ENCODE measurements at places on chromosomes 12 and 14. TPM values are rescaled to one million over a fixed set of nuclear protein-coding genes. Genes with fewer than 3 reads are reported as not detected.

VCPKMT gene
- total RNA-seq = 3.0 TPM

COCH gene
- total RNA-seq = 1.8 TPM

TMEM52B gene
- not detected for total RNA-seq

BORCS5 gene
- total RNA-seq = 5.7 TPM

CISTR gene
- not detected for total RNA-seq

APOLD1 gene
- total RNA-seq = 31.4 TPM

ADCK1 gene
- total RNA-seq = 12.7 TPM

FOXN4 gene
- not detected for total RNA-seq

SCNN1A gene
- 0.24 TPM for total RNA-seq

PRH2 gene
- not detected for total RNA-seq

- no peak for DNase-seq
Observed at GRCh38 chr12:98509063-98509462, 6.3 kb upstream of the TMPO start.

- DNase-seq = no peak
Observed at GRCh38 chr14:52879958-52880357, 70.9 kb downstream of the FERMT2 start.

GRCh38 chr14:23877111-23877510 lies 76.5 kb upstream of the DHRS4 start:
- DNase-seq = no peak

DNA sequence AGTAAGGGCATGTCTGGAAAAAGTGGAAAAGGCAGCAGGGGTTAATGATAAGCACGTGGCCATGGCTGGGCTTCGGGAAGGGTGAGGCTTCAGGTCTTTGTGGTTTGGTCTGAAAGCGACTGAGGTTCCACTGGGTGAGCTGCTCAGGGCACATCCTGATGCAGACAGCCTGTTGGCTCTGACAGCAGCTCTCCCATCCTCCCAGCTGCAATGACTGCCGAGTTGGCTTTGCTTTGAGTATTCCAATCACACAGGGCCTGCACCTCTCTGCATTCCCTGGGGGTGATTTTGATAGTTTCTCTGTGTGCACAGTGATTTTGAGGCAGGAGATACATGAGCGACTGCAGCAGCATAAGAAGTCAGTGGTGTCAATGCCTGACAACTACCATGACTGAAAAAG lies 390.7 kb downstream of the APAF1 start:
- DNase-seq = no peak

- peak; percentile 81 for DNase-seq
Observed at GRCh38 chr14:31877255-31877798, 199.8 kb upstream of the ARHGAP5 start.

- DNase-seq = no peak
Observed at GRCh38 chr14:95756127-95756526, 42.2 kb upstream of the TCL1A start.

DNA sequence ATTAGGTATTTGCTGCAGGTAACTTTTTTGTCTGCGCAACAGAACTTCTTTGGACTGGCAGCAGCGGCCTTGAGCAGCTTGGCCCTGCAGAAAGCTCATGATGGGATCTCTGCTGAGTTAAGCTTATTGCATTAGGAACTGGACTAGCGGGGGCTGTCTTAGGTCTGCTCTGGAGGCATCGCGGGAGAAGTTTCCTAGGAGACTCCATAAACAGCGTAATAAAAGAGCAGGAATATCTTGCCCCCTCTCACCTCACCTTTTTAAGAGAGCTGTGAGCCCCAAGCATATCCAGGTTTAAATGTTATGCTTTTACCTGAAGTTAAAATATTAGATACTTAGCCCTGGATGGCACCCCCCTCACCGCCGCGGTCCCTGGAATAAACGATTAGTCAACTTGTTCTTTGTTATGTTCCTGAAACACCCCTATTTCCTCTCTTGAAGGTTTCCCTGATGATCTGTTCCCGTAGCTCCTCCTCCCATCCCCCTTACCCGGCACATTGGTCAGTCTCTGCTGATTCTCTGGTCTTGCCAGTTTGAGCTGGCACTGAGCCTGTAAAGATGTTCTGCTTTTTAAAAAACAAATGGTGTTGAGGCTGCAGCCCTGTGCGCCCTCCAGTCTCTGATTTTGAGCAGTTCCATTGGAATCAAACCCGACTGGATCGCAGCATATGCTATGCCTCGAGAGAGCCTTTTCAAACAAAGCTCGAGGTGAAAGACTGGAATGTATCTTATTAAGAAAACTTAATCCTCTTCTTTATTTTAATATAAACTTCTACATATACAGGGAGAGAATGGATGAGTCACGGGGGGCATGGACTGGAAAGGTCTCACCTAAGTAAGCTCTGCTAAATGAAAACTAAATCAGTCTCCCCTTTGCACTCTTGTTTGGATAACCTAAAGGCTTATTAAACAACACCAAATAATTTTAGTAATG lies 1.9 kb downstream of the MLXIP start:
- DNase-seq = no peak

DNA sequence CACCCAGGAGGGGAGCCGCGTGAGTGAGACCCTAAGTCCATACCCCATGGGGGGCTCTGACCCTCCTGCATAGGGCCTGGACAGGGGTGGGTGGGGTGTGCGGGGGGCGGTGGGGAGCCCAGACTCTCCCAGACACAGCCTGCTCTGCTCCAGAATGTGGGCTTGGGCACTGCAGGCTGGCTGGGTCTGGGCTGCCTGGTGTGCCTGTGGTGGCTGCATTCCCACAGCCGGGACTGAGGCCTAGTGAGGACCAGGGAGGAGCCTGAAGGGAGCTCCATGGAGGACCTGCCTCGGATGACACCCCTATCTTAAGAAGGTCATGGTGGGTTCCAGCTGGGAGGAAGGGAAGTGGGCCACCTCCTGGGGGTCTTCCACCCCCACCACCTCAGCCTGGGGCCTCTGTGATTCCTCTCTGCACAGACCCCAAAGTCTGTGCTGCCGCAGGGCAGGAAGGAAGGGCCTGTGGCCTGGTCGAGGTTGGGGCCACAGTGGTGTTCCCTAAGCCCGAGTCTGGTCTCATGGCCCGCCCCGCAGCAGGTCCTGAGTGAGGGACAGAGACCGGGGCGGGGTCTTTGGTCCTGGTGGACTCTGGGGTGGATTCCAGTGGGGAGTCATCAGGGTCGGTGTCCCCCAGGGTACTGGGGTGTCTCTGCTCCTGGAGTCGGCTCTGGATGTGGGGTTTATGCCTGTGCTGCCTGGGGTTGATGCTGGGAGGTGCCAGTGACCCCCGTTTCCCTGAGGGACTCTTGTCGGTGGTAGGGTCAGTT lies 392.3 kb downstream of the TMEM121 start:
- no peak for DNase-seq

DNA sequence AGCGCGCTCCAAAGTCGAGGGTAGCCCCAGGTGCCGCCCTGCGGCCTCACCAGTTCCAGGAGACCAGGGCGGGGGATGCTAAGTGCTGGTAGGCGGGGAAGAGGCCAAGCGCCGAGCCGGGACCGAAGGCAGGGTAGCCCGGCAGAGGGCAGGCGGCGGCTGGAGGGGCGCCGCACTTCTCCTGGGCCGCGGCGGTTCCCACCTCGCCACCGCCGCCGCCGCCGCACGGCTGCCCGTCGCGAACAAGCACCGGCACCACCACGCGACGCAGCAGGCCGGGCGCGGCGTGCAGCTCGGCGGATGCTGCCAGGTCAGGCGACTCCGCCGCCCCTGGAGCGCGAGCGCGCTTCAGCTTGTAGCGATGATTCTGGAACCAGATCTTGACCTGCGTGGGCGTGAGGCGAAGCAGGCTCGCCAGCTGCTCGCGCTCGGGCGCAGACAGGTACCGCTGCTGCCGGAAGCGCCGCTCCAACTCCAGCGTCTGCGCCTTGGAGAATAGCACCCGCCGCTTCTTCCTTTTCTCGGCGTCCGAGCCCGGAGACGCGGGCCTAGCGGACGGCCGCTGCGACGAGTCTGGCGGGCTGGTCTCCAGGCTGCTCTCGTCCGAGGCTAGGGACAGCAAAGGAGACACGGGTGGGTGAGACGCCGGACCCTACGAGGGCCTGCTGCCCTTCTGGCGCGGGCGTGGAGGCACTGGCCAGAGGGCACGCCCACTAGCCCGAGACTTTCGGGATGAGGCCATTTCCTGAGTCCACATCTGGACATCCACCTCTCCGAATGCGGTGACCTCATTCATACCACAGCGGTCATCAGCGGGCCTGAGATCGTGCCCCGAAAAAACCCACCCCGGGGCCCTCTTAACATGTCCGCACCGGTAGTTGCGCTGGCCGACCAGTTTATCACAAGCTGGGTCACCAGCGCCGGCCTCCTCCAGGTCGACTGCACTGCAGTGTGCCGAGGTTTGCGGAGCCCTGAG lies 1.3 kb downstream of the NKX2-8 start:
- no peak for DNase-seq

- no peak for DNase-seq
Observed at GRCh38 chr12:109288571-109288970, 20.5 kb downstream of the FOXN4 start.

DNA sequence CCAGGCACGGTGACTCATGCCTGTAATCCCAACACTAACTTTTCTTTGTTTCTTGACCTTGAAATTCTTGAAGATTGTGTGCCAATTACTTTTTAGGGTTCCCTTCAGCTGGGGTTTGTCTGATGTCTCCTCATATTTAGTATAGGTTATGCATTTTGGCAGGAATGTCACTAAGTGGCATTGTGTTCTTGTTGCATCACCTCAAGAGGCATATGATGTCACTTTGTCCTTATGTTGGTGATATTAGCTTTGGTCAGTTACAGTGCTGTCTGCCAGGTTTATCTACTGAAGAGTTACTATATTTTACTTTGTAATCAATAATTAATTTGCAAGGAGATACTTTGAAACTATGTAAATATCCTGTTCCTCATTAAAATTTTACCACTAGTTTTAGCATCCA lies 61.0 kb upstream of the BTG1 start:
- DNase-seq = no peak

DNA sequence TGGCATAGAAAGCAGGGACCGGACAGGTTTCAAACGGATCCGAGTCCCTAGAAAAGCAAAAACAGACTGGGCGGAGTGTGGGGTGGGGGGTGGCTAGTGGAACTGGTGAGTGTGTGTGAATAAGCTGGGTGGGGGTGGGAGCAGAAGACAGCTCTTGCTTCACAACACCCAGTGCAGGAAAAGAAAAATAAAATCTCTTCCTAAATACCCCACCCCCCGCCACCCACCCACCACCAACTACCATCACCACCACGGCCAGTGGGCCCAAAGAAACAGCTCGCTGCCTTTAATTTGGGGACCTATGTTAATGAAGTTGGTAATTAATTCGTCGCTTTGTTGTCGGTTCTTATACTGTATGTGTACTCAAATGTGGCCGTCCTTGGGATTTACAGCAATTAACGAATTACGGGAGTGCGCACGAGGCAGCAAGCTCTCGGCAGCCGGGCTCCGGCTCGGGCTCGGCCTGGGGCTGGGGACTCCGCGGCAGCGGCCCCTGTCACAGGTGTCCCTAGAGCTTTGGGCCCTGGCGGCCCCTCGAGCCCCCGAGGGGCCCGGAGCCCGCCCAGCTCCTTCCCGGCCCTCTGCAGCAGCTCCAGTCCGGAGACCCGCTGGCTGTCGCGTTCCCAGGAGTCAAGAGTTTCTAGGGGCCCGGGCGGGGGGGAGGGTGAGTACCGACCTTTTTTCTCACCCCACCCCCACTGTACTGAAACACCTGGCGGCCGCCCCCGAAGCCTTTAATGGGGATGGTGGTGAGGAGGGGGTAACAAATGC lies 1.5 kb upstream of the OTX2 start:
- DNase-seq = no peak

DNA sequence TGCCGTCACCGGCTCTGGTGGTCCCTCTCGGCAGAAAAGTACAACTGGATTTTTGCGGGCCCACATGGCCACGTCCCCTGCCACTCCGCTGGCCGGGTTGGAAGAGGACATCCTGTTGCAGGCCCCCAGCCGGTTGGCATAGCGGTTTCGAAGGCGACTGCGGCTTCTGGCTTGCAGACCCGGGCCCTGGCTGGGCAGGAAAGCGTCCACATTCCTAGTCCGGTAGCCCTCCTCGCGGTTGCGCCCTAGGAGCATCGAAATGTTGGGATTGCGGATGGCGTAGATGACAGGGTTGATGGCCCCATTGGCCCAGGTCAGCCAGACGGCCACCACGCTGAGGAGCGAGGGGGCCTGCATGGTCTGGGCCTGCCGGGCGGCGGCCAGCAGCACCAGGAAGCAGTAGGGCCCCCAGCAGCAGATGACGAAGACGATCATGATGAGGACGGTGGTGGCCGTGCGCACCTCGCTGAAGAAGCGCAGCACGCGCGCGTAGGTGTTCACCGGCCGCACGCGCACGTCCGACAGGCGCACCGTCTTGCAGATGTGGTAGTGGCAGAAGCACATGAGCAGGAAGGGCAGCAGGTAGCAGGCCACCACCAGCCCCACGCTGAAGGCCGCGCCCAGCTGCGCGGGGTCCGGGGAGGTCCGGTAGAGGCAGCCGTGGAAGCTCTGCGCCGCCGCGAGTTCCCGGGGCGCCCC lies 1.2 kb downstream of the GPR135 start:
- no peak for DNase-seq

- DNase-seq = no peak
Observed at GRCh38 chr12:123763093-123763492, 992 bp downstream of the DNAH10 start.
